Activated naive CD8-positive, alpha-beta T cell treated with anti-CD3 and anti-CD28 coated beads, Interleukin-2, amount 50 U/mL, for 24 hours (primary cell): ENCODE measurements at places on chromosomes 1 and 21.

GRCh38 chr1:221286399-221286798 is 407.2 kb downstream of the HLX start:
- no peak for DNase-seq

GRCh38 chr1:107821340-107821739 is 143.6 kb downstream of the VAV3 start:
- DNase-seq, result peak; percentile 27

GRCh38 chr1:218397752-218398339 is 52.7 kb downstream of the TGFB2 start:
- DNase-seq, result no peak

DNA sequence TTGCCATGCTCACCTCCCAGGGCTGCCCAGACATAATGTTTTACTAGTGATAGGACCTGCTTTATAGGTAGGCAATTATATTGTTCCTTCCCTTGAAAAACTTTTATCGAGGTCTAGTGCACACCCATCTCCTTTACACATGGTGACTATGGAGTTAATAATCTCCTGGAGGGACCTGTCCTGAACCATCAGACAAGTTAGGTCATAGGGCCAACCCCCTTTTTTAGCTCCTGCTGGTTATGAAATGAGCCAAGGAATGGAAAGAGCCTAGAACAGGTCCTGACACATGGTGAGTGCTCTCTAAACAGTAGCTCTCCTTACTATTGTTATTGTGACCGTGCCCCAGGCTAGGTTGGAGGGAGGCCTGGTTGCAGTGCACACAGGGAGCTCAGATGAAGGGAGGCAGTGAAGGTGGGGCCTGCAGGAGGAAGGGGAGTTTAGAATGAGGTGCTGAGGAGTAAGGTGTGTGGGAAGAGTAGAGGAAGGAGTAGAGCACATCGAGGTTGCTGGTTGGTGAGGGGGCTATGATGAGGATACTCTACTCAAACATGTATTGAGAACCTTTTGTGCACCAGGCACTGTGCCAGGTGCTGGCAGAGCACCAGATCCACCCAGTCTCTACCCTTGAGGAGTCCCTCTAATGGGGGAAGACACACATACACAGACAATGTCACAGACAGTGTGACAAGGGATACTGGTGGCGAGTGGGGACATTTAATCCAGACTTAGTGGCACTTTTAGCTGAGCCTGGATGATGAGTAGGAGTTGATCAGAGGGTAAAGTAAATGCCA is 14.1 kb upstream of the LMNA start:
- no peak for DNase-seq

DNA sequence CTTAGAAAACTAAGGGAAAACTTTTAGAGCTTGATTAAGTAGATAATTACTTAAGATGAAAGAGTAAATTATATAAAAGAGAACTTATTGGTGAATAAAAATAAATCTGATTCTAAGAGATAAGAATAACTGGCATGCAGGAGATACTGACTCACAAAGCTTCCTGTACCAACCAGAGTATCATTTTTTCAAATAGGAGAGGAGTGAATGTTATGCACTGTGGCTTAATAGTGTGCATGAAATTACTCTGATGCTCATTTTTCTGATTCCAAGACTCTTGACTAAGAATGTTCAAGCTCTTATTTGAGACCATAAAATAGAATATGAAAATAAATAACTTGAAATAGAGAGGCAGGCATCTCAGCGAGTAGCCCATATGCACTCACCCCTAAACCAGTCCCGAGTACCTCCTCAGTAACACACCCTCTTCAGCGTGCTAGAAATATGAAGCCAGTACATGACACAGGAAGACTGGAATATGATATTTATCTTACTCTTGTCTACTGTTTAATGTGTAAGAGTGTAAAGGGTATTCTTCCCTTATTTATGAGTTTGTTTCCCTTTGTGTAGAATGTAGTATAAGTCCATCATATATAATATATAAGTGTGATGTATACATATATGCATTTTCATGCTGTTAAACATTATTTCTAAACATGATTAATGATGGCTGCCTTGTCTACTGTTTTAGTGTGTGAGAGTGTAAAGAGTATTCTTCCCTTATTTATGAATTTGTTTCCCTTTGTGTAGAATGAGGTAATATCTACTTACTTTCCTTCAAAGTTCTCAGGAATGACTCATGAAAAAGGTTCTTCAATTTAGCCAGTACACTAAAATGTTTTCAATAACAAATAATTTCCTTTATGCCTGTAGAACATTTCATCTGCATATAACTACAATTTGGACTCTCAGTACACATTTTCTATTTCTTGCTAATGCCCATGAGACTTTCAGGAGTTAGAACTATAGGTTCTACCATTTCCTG is 99.2 kb upstream of the PALMD start:
- no peak for DNase-seq

GRCh38 chr1:155871390-155871789 is 12.0 kb downstream of the SYT11 start:
- no peak for DNase-seq

GRCh38 chr1:230573658-230574057 is 68.6 kb upstream of the COG2 start:
- DNase-seq, result no peak

- DNase-seq, result no peak
Measured at GRCh38 chr1:32494196-32494595, 29.3 kb downstream of the ZBTB8B start.

GRCh38 chr1:5728663-5729355 is 263.4 kb downstream of the NPHP4 start:
- DNase-seq, result no peak

DNA sequence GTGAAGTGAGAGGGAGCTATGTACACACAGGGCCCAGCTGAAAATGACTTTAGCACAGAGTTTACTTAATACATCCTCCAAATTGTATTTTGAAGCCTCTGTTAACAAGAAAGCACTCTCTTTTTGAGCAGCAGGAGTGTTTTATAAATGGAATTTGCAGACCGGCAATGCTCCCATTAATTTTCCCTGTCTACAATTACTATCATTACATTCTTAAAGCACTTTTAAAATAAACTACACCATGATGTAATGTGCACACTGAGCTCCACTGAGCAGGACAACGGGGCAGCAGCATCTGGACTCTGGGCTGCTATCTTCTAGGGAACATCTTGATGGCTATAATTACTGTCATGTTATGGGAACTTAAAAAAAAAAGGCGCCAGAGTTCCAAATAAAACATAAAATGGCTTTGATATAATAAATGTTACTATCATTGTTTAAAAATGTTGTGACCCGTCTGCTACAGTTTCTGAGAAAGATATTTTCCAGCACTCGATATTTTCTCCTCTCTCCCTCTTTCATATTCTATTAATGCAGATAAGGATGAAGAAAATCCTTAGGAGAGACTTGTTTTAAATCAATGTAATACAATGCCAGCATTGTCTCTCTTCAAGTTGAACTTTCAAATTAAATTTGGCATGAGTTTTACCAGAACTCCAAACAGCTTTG is 150.9 kb downstream of the HLX start:
- DNase-seq, result no peak

- DNase-seq, result no peak
Measured at GRCh38 chr1:4755301-4755845, 101.0 kb downstream of the AJAP1 start.
